ENCODE measurements at places on chromosomes 13 and 19. TPM values are rescaled to one million over a fixed set of nuclear protein-coding genes. Genes with fewer than 3 reads are reported as not detected.

The B3GLCT gene
- 2.6 TPM for total RNA-seq

The AKT1S1 gene
- total RNA-seq, result 36.6 TPM

The ERCC5 gene
- total RNA-seq, result 85.8 TPM

The ZNF790 gene
- 8.5 TPM for total RNA-seq

The CCDC122 gene
- 2.5 TPM for total RNA-seq

The FFAR3 gene
- total RNA-seq, result 6.6 TPM

The PABPC3 gene
- total RNA-seq, result 0.58 TPM

The ZNF773 gene
- total RNA-seq, result 12.7 TPM

Measured in activated T-cell treated with anti-CD3 and anti-CD28 coated beads, Interleukin-2, amount 50 U/mL, for 72 hours (primary cell).